ENCODE measurements at places on chromosomes 5 and 9. TPM values are rescaled to one million over a fixed set of nuclear protein-coding genes. Genes with fewer than 3 reads are reported as not detected.

GRCh38 chr5:30693326-30693725, 500.2 kb upstream of the CDH6 start:
- no peaks in the 10 kb centered on the region for H3K4me1 ChIP-seq
- no peaks in the 10 kb centered on the region for H3K27me3 ChIP-seq
- no peak overlapping the region for H3K4me3 ChIP-seq
- H3K27ac ChIP-seq, result no peak overlapping the region
- H3K36me3 ChIP-seq, result no peaks in the 10 kb centered on the region
- DNase-seq, result no peak

DNA sequence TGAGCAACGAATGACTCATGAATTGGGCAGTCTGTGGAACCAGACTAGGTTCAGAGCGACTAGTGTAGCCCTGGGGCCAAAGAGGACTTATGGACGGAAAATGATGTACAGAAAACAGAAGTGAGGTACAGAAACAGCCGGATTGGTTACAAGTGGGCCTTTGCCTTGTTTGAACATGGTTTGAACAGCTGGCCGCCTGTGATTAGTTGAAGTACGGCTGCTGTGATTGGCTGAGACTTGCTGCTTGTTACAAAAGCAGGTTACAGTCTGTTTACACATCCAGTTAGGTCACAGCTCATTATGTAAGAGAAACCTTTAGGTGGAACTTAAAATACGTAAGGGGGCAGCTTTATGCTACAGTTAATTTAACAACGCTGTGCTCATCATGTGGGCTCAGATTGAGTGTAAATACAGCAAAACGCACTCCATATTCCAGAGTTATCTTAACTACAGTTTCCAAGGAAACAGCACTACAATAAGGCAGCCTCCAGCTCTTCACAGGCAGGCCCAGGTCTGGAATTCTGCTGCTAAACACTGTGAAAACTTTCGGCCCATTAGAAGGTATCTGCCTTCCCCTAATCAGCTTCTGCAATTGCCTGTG, 6.5 kb downstream of the AMACR start:
- peaks cover 4% of the 10 kb centered on the region for H3K4me1 ChIP-seq
- no peak for DNase-seq
- H3K4me3 ChIP-seq, result no peak overlapping the region
- H3K36me3 ChIP-seq, result no peaks in the 10 kb centered on the region

GRCh38 chr9:128201441-128202369, 1.5 kb upstream of the DNM1 start:
- no peak for DNase-seq
- no peak overlapping the region for H3K27ac ChIP-seq
- no peaks in the 10 kb centered on the region for H3K27me3 ChIP-seq

GRCh38 chr5:124677374-124678351, 68.8 kb downstream of the ZNF608 start:
- no peaks in the 10 kb centered on the region for H3K36me3 ChIP-seq
- H3K27me3 ChIP-seq, result no peaks in the 10 kb centered on the region
- H3K4me3 ChIP-seq, result no peak overlapping the region
- H3K27ac ChIP-seq, result peak overlapping the region; percentile 57
- H3K4me1 ChIP-seq, result no peaks in the 10 kb centered on the region

GRCh38 chr9:127419348-127419747, 4.8 kb upstream of the ZNF79 start:
- H3K36me3 ChIP-seq, result no peaks in the 10 kb centered on the region
- DNase-seq, result no peak
- H3K27ac ChIP-seq, result no peak overlapping the region
- no peaks in the 10 kb centered on the region for H3K4me1 ChIP-seq

- no peaks in the 10 kb centered on the region for H3K36me3 ChIP-seq
- no peak for DNase-seq
- H3K27ac ChIP-seq, result no peak overlapping the region
Measured at GRCh38 chr9:9819886-9820285, 792.9 kb downstream of the PTPRD start.

DNA sequence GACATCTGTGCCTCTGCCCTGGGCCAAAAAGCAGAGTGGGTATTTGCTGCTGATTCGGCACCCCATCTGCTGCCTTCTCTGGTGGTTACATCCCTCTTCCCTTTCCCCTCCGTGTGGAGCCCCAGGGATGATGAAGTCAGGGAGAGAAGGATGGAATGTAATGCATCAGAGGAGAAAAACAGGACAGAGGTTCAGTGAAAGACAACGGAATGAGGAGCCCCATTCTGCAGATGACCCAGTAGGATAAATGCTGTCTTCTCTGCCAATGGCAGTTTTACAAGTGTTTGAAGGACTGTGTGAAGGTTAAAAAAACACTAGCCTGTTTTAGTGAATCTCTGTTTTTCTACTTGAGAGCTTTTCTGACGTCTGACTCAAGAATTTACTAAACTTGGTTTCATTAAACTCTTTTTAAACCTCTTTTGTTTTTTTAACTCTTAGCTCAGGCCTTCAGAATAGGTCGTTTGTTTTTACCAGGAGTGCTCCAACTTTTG, 86.3 kb downstream of the NLN start:
- H3K27ac ChIP-seq, result no peak overlapping the region
- no peak overlapping the region for H3K4me3 ChIP-seq
- H3K36me3 ChIP-seq, result no peaks in the 10 kb centered on the region
- no peaks in the 10 kb centered on the region for H3K4me1 ChIP-seq

GRCh38 chr5:106757672-106758071, 913.1 kb downstream of the EFNA5 start:
- no peak for DNase-seq
- no peaks in the 10 kb centered on the region for H3K4me1 ChIP-seq
- H3K36me3 ChIP-seq, result no peaks in the 10 kb centered on the region
- no peak overlapping the region for H3K4me3 ChIP-seq
- H3K27ac ChIP-seq, result no peak overlapping the region

DNA sequence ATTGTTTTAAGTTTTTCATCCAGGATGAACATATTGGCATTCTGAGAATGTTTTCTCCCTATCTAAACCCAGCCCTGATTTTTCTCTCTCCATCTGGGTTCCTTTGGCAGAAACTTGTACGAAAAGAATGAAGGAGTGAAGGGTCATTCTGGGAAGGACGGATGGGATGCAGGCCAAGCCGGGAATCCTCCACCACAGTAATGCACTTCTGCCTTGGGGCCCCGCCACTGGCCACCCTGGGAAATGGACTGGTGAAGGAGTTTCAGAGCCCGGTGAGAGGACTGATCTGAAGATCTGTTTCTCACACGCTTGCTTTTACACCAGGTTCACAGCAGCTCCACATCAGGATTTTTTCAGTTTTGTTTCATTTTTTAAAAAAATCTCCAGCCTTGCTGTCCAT, 554.8 kb downstream of the BNC2 start:
- no peaks in the 10 kb centered on the region for H3K36me3 ChIP-seq
- no peak for DNase-seq
- no peaks in the 10 kb centered on the region for H3K27me3 ChIP-seq
- no peak overlapping the region for H3K4me3 ChIP-seq

- H3K4me3 ChIP-seq, result no peak overlapping the region
- DNase-seq, result no peak
- no peak overlapping the region for H3K27ac ChIP-seq
- no peaks in the 10 kb centered on the region for H3K36me3 ChIP-seq
Measured at GRCh38 chr5:157546456-157547100, 29.0 kb downstream of the ADAM19 start.

GRCh38 chr5:118611332-118611945, 376.9 kb downstream of the DTWD2 start:
- no peaks in the 10 kb centered on the region for H3K4me1 ChIP-seq
- no peak for DNase-seq
- no peak overlapping the region for H3K27ac ChIP-seq
- no peaks in the 10 kb centered on the region for H3K36me3 ChIP-seq
- H3K27me3 ChIP-seq, result no peaks in the 10 kb centered on the region

GRCh38 chr9:133716564-133717112, 21.5 kb downstream of the SARDH start:
- H3K27ac ChIP-seq, result no peak overlapping the region
- no peak overlapping the region for H3K4me3 ChIP-seq
- no peak for DNase-seq
- H3K27me3 ChIP-seq, result no peaks in the 10 kb centered on the region

- H3K4me3 ChIP-seq, result no peak overlapping the region
- no peak overlapping the region for H3K27ac ChIP-seq
- H3K36me3 ChIP-seq, result no peaks in the 10 kb centered on the region
- no peaks in the 10 kb centered on the region for H3K27me3 ChIP-seq
- DNase-seq, result no peak
Measured at GRCh38 chr5:67814569-67815311, 400.8 kb upstream of the PIK3R1 start.

GRCh38 chr5:154367101-154367500, 78.7 kb upstream of the SAP30L start:
- DNase-seq, result no peak
- peaks cover 6% of the 10 kb centered on the region for H3K4me1 ChIP-seq
- peak overlapping the region; percentile 72 for H3K27ac ChIP-seq
- H3K4me3 ChIP-seq, result no peak overlapping the region

DNA sequence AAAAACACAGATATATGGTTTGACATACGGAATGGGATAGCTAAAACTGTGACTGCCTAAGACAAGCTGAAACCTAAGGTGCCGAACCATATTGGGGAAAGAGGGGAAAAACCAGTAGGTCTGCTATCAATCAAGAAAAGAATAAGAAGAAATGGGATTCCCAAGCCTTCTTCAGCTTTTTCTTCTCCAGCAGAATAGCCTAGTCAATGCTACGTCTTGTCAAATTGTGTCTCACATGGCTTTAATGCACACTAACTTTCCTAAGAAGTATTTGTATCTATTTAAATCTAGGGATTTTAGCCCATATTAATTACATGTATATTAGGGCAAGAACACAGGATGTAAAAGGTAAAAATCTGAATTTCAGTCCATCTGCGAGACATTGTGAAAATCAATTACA, 797 bp upstream of the FBXO38 start:
- H3K27ac ChIP-seq, result no peak overlapping the region
- peaks cover 15% of the 10 kb centered on the region for H3K4me1 ChIP-seq
- no peaks in the 10 kb centered on the region for H3K36me3 ChIP-seq
- H3K27me3 ChIP-seq, result no peaks in the 10 kb centered on the region
- peak overlapping the region; percentile 90 for H3K4me3 ChIP-seq

DNA sequence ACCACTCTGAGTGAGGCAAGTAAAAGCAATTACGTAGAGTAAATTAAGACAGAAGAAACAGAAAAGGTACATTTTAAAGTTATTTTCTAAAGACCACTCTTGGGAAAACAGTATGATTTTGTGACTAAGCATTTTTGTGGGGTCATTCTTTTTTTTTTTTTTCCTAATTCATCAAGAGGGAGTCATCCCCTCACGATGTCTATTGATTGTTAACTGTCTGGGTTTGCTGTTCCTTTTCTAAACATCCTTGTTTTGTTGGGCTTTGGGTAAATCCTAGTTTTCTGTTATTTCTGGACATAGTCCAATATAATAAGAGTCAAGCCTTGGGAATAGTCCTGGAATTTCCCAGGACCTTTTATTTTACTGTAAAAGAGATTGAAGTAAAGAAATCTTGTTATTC, 63.8 kb downstream of the ANKRD55 start:
- no peak overlapping the region for H3K4me3 ChIP-seq
- H3K4me1 ChIP-seq, result no peaks in the 10 kb centered on the region
- no peak for DNase-seq
- no peak overlapping the region for H3K27ac ChIP-seq
- no peaks in the 10 kb centered on the region for H3K36me3 ChIP-seq

DNA sequence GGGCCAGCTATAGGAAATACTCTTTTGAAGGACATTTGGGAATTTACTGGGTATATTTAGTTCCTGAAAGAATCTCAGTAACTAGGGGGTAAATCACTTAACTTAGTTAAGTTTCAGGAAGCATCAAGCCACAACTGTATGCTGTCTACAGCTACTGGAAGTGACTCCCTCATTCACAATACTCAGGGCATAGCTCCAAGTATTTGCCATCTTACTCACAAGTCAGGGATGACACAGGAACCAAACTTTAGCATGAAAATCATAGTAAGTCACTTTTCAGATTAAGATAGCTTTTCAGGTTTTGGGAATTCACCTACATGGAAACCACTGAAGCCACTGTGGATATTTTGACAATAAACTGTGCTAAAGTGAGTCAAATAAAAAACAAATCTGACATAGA, 242.4 kb upstream of the ATP10B start:
- no peaks in the 10 kb centered on the region for H3K36me3 ChIP-seq
- H3K27me3 ChIP-seq, result no peaks in the 10 kb centered on the region
- H3K27ac ChIP-seq, result no peak overlapping the region
- no peaks in the 10 kb centered on the region for H3K4me1 ChIP-seq

DNA sequence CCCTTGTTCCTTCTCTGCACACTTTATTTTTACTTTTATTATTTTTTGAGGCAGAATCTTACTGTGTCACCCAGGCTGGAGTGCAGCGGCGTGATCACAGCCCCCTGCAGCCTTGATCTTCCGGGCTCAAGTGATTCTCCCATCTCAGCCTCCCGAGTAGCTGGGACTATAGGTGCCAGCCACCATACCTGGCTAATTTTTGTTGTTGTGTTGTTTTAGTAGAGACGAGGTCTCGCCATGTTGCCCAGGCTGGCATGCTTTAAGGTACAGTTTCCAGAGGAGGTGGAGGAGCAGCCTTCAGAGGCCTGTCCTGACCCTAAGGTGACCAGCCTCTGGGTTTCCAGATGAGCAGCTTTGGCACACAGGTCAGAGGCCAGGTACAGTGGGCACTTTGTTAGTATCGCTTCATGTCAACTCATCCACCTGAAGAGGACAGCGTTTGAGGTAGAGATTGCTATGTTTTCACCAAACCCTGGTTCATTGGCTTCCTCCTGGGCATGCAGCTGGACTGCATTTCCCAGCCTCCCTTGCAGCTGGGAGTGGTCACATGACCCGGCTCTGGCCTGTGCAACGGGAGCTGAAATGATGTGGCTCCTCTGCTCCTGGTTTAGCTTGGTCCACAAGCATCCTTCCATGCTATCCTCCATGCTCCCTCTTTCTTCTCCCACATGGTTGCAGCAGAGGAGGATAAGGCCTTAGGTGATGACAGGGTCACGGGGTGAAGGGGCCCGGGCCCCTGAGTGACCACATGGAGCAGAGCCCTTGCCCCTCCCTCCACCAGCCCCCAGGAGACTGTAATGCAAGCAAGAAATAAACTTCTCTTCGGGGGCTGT, 139.3 kb upstream of the IER5L start:
- H3K4me1 ChIP-seq, result no peaks in the 10 kb centered on the region
- peak; percentile 75 for DNase-seq
- no peaks in the 10 kb centered on the region for H3K27me3 ChIP-seq
- H3K27ac ChIP-seq, result peak overlapping the region; percentile 61
- H3K36me3 ChIP-seq, result no peaks in the 10 kb centered on the region

GRCh38 chr9:69172895-69173294, 1.2 kb upstream of the TJP2 start:
- no peak for DNase-seq
- H3K4me1 ChIP-seq, result no peaks in the 10 kb centered on the region
- no peak overlapping the region for H3K27ac ChIP-seq
- H3K36me3 ChIP-seq, result no peaks in the 10 kb centered on the region

CARTPT gene
- not detected for total RNA-seq

NEUROG1 gene
- total RNA-seq, result not detected

CRHBP gene
- 3.5 TPM for total RNA-seq

MOB3B gene
- total RNA-seq, result 5.8 TPM

SOHLH1 gene
- total RNA-seq, result not detected

PRDM9 gene
- not detected for total RNA-seq

ATP6V0E1 gene
- 192 TPM for total RNA-seq

SNCAIP gene
- 14.7 TPM for total RNA-seq

ECSCR gene
- total RNA-seq, result 51.3 TPM

HRH2 gene
- 12.6 TPM for total RNA-seq
